ENCODE measurements at places on chromosomes 3 and 15.
A peak's percentile ranks its signal among the peaks of the same experiment; 100 is the strongest.

GRCh38 chr3:190676481-190676880 is 162.6 kb downstream of the IL1RAP start:
- DNase-seq, result no peak

DNA sequence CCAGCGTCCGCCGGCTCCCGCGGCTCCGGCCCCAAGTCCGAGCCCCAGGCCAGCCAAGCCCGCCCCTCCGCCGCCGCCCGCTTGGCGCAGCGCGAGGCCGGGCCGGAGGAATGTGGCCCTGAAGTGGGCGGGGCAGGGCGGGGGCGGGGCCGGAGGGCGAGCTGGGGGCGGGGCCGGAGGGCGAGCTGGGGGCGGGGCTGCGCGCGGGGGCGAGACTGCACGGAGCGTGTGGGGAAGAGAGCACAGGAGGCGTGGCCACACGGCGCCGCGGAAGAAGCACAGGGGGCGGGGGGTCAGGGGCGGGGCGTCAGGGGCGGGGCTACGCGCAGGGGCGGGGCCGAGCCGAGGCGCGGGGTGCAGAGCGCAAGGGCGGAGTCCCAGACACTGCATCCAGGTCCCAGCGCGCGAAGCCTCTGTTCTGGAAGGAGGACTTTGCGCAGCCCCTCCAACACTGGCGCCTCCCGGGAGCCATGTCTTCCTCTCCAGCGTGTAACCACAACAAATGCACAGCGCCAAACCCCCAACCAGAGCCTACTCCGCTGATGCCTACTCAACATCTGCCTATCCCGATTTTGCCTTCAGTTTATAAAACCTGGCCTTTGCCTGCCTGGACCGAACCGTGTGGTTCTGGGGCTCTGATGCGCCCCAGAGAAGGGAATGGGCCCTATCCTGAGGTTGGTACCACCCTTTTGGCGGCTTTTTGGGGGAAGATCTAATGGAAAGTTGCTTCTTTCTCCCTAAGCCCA is 105.5 kb downstream of the IQSEC1 start:
- DNase-seq, result peak; percentile 72

GRCh38 chr3:60250810-60251209 is 1000.4 kb downstream of the FHIT start:
- no peak for DNase-seq

GRCh38 chr3:124837730-124838186 is 49.4 kb downstream of the ITGB5 start:
- no peak for DNase-seq

DNA sequence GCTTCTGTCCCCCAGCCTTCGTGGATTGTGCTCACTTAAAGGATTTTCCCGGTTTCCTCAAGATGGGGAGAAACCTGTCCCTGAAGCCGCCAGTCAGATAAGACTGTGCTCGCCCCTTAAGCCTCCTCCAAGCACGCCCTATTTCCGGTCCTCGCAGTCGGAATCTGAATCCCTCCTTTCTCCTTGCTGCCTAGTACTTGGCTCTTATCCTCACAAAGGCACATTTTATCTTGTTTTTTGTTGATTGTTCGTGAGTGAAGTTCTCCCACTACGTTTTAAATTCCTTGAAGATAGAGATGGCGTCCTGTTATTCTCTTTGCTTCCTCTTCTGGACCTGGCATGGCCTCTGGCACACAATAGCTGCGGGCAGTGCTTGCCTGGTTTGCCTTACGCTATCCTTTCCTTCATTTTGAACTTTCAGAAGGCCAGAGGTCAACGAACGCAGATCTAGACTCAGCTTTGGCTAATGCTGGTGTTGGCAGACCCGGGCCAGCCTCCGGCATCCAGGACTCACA is 1.7 kb downstream of the CLDN11 start:
- no peak for DNase-seq

GRCh38 chr3:106168962-106169750 is 300.3 kb upstream of the CBLB start:
- no peak for DNase-seq

- DNase-seq, result no peak
Observed at GRCh38 chr15:97929456-97930229, 30.9 kb upstream of the ARRDC4 start.

- peak; percentile 52 for DNase-seq
Observed at GRCh38 chr3:115518100-115518852, 105.0 kb upstream of the GAP43 start.

DNA sequence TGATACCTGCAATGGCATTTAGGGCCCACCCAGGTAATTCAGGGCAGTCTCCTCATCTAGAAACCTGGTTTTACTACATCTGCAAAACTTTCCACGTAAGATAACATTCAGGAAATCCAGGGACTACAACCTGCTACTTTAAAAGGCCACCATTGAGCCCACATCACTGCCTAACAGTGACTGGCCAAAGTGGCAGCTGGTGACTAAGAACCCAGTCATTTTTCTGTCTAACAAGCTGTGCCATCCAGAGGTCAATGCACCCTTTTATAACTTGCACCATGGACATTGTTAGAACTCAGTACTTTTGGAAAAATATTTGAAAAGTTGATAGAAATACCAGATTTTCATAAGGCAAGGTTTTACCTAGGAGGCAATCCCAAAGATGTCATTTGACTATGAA is 492.4 kb downstream of the OTOL1 start:
- DNase-seq, result no peak

DNA sequence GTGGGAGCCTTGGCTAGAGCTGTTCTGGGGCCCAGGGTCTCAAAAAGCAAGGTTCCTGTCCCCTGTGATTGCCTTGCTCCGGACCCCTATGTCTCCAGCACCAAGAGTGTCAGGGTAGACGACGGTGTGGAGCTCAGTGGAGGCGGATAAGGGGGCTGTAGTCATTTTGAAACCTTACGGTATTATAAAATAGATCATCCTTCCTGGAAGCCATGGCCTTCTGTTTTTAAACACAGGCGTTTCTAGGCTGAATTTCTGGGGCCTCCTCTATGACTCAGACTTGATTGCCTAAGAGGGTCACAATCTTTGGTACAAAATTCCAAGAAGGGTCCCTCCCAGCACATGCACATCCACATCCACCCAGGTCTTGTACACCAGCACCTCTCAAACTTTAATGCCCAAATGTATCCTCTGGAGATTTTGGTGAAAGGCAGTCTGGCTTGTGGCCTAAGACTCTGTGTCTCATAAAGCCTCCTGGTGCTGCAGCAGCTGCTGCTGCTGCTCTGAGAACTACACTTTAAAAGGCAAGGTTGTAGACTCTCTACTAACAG is 70.5 kb upstream of the XCR1 start:
- DNase-seq, result no peak

DNA sequence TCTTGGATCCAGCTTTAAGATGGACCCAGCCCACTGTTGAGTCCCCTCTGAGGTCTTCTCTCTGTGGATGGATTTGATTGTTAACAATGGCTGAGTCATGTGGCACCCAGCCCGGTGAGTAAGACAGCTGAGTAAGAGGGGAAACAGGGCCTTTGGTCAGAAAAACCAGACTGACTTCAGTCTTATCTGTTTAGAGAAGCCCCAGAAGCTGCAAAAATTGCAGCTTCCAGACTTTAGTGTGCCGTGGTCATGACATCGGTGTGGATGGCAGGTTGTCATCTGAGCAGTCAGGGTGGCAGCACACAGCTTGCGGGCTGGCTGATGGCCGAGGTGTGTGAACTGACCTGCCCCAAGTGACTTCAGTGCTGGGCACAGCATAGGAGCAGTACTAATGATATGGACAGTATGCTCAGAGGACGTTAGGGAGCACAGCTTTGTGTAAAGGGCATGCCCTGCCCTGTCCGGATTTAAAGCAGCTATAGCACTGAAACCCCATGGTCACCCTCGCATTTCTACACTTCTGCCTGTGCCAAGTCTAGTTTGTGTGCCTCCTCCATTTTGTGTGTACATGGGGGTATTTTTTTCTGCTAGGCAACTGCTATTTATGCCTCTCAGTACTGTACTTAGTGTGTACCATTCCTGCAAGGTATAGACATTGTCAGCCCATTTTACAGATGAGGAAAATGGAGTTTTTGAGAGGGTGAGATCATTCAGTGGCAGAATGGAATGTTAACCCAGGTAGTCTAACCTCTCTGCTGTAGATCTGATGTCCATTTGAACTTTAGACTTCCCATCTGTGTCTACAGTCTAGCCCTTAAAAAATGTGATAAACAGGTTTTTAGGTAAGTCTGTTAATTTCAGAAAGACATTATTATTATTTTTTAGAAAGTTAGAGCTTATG is 44.4 kb downstream of the FLNB start:
- DNase-seq, result peak; percentile 91

DNA sequence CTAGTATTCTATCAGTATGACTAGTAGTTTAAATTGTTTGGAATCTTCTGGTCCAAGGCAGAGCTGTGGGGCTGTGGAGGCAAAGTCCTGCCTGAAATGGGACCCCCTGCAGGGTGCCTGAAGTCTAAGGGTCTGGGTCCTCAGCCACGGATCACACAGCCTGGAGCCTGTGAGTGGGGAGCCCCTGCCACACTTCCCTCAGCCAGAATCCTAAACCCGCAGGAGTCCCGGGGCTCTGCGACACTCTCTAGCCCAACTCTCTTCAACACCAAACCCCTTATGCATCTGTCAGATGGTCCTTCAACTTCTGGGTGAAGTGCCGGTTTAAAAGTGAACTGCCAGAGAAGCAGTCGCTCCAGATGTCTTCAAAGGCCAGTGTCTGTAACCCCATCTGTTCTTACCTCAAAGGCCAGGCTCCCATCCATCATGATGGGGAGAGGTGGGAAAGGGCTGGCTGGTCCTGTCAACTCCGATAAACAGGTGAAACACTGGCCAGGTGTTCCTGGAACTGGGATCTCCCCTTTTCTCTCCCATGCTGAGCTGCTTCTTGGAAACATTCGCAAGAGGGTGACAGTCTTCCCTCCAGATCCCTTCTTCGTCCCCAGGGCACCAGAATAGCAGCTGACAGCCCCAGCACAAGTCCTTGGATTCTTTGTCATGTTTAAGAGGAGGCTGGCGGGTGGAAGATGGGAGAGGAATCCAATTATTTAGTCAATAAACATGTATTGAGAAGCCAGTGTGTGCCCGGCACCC is 45.6 kb downstream of the CPN2 start:
- no peak for DNase-seq

- no peak for DNase-seq
Observed at GRCh38 chr3:171792531-171792930, 17.8 kb downstream of the PLD1 start.

GRCh38 chr3:59133311-59133710 is 83.5 kb upstream of the CFAP20DC start:
- peak; percentile 23 for DNase-seq

GRCh38 chr3:121817753-121818152 is 17.1 kb downstream of the IQCB1 start:
- no peak for DNase-seq

GRCh38 chr3:155462672-155463071 is 169.2 kb upstream of the STRIT1 start:
- no peak for DNase-seq

- no peak for DNase-seq
Observed at GRCh38 chr15:96334017-96334704, 3.7 kb downstream of the NR2F2 start.

GRCh38 chr3:22951910-22952309 is 251.2 kb upstream of the UBE2E2 start:
- DNase-seq, result no peak

GRCh38 chr15:27418726-27419125 is 447.7 kb downstream of the GABRG3 start:
- no peak for DNase-seq

DNA sequence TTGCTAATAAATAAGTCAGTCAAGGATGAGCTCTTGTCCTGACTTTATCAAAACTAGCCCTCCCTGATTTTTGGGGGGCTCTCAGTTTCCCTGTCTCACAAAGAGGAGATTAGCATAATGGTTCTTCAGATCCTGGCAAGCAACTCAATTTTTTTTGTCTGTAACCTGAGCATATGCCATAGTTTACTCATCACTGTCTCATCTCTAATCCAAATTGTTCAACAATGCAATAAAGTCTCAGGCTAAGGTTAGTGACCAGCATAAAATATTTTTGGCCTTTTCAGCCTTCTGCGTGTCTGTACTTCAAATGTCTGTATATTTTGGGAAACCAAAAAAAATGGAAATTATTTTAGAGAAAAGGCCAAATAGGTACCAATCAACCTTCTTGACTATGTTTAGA is 465.6 kb upstream of the TPRG1 start:
- no peak for DNase-seq

DNA sequence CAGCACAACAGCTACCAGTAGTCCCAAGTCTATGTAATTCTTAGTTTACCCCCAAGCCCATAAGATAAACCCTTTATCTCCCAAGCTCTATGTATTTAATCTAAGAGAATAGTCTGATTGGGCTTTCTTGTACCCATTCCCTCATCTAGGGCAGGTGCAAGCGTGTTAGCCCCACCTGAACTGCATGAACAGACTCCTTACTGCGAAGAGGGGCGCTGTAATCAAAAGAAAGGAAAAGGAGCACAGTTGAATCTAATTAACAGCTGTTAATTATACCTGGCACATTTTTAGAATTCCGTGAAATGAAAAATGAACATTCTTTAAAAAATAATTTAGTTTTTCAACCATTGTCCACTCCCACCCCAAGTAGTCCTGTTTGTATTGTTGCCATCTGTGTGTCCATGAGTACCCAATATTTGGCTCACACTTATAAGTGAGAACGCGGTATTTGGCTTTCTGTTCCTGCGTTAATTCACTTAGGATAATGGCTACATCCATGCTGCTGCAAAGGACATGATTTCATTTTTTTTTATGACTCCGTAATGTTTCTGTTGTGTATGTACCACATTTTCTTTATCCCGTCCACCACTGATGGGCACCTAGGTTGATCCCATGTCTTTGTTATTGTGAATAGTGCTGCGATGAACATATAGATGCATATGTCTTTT is 26.5 kb upstream of the NEDD4 start:
- no peak for DNase-seq

DNA sequence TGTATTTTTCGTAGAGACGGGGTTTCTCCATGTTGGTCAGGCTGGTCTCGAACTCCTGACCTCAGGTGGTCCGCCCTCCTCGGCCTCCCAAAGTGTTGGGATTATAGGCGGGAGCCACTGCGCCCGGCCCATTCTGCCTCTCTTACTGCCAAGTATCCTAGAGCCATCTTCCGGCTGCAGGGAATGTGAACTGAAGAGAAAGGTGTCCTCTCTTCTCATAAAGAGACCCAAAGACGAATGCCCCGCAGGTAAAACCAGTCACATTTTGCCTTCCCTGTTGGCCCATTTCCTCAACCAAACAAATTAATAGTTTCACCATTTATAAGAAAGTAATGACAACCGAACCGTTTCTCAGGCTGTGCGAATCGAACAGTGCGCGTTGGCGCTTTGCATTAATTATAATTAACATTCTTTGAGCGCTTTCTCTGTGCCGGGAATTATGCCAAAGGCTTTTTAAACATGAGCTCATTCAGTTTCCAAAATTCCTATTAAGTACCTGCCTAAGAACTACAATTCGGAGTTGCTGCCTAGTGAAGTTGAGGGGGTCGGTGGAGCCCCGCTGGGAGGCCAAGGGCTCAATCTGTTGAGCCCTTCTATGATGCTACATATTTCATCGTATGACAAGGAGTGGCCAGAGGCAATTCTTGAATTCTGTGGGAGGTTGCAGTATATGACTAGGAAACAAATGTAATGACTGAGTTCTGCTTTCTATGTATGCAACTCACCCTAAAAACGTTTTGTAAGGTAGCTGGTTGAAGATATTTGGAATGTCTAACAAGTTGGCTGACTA is 819 bp upstream of the RPL24 start:
- no peak for DNase-seq

- DNase-seq, result no peak
Observed at GRCh38 chr3:116280130-116280740, 165.1 kb downstream of the LSAMP start.

- no peak for DNase-seq
Observed at GRCh38 chr3:28940994-28941393, 339.9 kb upstream of the RBMS3 start.
